Esophagus squamous epithelium (tissue), 5 donors: ENCODE measurements at places on chromosomes 2 and 18. TPM values are rescaled to one million over a fixed set of nuclear protein-coding genes. Genes with fewer than 3 reads are reported as not detected.

DNA sequence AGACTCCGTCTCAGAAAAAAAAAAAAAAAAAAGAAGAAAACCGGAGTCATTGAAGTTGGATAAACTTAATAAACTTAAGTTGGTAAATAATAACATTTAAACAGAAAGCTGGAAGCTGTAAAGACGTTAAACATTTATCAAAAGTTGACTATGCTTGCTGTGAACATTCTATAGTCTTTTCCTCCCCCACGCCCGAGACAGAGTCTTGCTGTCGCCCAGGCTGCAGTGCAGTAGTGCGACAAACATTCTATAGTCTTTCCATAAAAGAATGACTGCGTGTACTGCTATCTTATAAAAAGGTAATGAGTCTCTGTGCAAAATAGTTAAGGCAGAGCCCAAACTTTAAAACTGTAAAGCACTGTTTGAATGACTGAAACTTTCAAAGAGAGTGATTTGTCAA lies 45.2 kb downstream of the PPP4R1 start:
- no peak overlapping the region for H3K4me3 ChIP-seq
- no peak overlapping the region for H3K27ac ChIP-seq
- peaks cover 15% of the 10 kb centered on the region for H3K4me1 ChIP-seq
- DNase-seq: no peak

GRCh38 chr2:67036444-67036843 lies 360.7 kb upstream of the ETAA1 start:
- DNase-seq: no peak
- no peaks in the 10 kb centered on the region for H3K36me3 ChIP-seq
- peak overlapping the region; percentile 24 for H3K27ac ChIP-seq
- H3K27me3 ChIP-seq: peaks cover 6% of the 10 kb centered on the region
- no peaks in the 10 kb centered on the region for H3K4me1 ChIP-seq

- peaks cover 25% of the 10 kb centered on the region for H3K4me1 ChIP-seq
- H3K27ac ChIP-seq: no peak overlapping the region
- H3K36me3 ChIP-seq: no peaks in the 10 kb centered on the region
- no peak for DNase-seq
Observed at GRCh38 chr2:241105641-241106040, 3.6 kb upstream of the MTERF4 start.

Gene ABCA12
- total RNA-seq: 2.8 TPM

DNA sequence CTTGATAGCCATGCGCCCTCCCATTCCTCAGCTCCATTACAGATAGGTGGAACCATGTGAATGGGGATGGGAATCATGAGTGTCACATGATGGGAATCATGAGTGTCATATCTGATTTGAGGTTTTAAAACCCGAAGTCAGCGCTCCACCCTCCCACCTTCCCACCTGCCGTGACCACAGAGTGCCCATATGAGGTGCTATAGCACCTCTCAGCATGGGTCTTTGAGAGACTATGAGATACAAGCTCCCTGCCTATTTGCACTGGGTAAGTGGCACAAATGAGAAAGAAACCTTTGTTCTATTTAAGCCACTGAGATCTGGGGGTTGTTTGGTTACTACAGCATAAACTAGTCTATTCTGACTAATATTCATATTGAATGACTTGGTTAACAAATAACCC lies 78.5 kb upstream of the PTPRM start:
- H3K4me3 ChIP-seq: no peak overlapping the region
- no peaks in the 10 kb centered on the region for H3K4me1 ChIP-seq
- no peaks in the 10 kb centered on the region for H3K36me3 ChIP-seq
- no peak for DNase-seq
- no peak overlapping the region for H3K27ac ChIP-seq

DNA sequence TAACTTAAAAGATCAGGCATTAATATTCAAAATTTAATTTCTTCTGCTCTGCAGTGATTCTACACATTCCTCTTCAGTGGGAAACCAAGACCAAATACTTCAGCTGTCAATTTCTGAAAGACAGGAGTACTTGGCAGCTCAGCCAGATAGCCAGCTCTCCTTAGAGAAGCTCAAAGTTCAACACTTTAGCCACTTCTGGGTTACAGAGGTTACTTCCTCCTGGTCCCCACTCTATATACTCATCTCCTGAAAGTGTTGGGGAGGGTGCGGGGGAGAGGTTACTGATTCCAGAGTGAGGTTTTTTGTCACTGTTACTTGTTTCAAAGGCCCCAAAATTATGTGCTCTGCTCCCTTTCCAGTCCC lies 4.1 kb downstream of the CYTIP start:
- peak overlapping the region; percentile 8 for H3K4me3 ChIP-seq
- no peak for DNase-seq
- H3K4me1 ChIP-seq: no peaks in the 10 kb centered on the region

GRCh38 chr2:34188464-34189303 lies 589.6 kb upstream of the FAM98A start:
- no peaks in the 10 kb centered on the region for H3K4me1 ChIP-seq
- no peaks in the 10 kb centered on the region for H3K27me3 ChIP-seq
- H3K36me3 ChIP-seq: no peaks in the 10 kb centered on the region
- H3K27ac ChIP-seq: no peak overlapping the region

DNA sequence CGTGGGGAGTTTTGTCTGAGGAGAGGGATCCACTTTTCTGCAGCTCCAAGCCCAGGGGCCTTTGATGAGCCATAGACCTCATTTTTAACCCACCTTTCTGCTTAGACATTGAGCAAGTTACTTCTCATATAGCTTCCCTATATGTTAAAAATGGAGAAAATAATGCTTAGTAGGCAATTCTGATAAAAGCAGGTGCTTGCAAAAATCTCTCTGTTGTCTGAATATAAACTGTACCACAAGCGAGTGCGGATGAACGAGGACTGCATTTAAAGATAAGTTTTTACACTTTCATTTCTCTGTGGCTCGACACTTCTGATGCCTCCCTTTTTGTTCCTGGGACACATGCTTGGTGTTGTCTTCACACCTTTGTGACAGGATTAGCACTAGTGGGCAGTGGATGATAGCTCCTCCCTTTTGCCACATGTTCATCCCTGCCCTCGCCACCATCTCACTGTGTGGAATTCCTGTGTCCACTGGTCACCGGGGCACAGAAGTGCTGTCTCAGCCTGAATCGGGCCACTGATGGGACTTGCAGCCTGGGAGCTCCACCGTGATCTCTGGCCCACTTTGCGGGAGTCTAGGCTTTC lies 1.6 kb downstream of the TYMS start:
- peak overlapping the region; percentile 65 for H3K4me3 ChIP-seq
- no peak overlapping the region for H3K27ac ChIP-seq
- DNase-seq: no peak
- peaks cover 5% of the 10 kb centered on the region for H3K4me1 ChIP-seq
- H3K36me3 ChIP-seq: no peaks in the 10 kb centered on the region
- H3K27me3 ChIP-seq: no peaks in the 10 kb centered on the region

DNA sequence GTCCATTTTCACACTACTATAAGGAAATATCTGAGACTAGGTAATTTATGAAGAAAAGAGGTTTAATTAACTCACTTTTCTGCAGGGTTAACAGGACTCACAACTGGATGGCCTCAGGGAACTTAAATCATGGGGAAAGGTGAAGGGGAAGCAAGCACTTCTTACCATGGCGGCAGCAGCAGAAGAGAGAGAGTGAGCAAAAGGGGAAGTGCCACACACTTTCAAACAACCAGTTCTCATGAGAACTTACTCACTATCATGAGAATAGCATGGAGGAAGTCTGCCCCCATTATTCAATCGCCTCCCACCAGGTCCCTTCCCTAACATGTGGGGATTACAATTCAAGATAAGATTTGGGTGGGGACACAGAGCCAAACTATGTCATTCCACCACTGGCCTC lies 55.1 kb upstream of the NETO1 start:
- no peaks in the 10 kb centered on the region for H3K4me1 ChIP-seq
- DNase-seq: no peak
- no peak overlapping the region for H3K27ac ChIP-seq

Gene ACTR1B
- 42.3 TPM for total RNA-seq

DNA sequence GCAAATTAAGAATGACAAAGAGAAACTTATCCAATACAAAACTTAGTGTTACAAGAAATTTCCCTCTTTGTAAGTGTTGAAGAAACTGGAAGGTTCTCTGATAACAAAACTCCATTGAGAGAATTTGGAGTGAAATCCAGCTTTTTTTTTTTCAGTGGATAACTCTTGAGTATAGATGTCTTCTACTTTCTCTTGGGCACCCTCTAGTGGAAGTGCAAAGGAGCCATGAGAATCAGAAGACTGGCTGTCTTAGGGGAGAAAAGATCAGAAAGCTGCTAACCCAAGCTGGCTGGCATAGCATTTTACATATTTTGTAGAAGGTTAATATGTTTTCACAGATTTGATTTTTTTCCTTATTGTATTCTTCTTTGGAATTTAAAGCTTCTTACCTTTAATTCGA lies 138.8 kb upstream of the SATB2 start:
- no peaks in the 10 kb centered on the region for H3K27me3 ChIP-seq
- H3K27ac ChIP-seq: no peak overlapping the region
- DNase-seq: no peak
- H3K4me1 ChIP-seq: no peaks in the 10 kb centered on the region

DNA sequence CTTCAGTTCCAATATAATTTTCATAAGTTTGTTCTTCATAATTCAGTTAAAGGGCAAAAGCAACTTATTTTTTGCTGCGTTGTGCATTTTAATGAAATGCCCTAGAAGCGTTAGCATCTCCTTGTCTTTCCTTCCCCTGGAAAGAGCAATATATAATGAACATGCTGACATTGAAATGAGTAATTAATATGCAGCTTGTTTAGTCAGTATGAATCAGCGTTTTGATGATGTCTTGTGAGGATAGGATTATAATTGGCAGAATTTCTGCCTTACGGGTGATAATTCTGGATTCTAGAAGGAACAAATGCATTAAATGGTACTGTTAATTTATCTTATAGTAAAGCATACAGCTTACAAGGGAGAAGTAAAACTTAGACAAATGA lies 152.3 kb upstream of the MMADHC start:
- H3K27ac ChIP-seq: no peak overlapping the region
- no peaks in the 10 kb centered on the region for H3K27me3 ChIP-seq
- no peak for DNase-seq
- H3K4me3 ChIP-seq: no peak overlapping the region
- H3K36me3 ChIP-seq: no peaks in the 10 kb centered on the region
- H3K4me1 ChIP-seq: peaks cover 8% of the 10 kb centered on the region

DNA sequence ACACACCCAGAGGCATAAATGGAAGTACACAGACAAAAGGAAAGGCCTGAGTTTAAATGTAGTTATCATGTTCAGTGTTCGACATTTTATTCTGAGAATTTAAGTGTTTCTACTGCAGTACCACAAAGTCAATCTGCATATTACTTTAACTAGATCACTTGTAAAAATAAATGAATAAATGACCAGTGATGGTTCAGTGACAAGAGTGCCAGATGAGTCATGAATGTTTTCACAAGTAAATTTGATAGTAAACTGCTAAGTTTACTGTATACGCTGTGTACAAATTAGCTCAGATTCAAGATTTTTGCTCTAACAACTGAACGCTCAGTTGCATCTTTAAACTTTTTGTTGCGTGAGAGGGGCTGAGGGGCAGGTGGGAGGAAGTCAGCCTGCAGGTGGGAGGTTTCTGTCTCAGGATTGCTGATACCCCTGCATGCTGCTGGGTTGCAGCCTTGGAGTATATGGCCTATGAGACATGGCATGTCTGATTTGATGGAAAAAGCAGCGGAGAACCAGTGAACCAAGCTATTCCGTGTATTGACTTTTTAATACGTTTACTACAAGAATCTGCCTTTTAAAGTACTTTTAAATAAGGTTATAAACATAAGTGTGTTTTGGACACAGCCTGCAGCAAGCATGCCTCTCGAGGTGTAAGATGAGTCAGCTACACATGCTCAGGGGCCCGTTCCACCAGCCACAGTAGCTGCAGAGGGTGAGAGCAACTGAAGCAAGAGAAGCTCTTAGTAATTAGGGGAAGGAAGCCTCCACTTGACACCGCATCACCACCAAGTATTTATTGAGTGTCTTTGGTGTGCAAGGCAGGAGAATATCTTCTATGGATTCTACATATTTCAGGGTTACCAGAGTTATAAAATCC lies 245.1 kb downstream of the NEDD4L start:
- no peak for DNase-seq
- no peak overlapping the region for H3K4me3 ChIP-seq
- H3K4me1 ChIP-seq: peaks cover 47% of the 10 kb centered on the region
- H3K36me3 ChIP-seq: no peaks in the 10 kb centered on the region
- no peak overlapping the region for H3K27ac ChIP-seq

DNA sequence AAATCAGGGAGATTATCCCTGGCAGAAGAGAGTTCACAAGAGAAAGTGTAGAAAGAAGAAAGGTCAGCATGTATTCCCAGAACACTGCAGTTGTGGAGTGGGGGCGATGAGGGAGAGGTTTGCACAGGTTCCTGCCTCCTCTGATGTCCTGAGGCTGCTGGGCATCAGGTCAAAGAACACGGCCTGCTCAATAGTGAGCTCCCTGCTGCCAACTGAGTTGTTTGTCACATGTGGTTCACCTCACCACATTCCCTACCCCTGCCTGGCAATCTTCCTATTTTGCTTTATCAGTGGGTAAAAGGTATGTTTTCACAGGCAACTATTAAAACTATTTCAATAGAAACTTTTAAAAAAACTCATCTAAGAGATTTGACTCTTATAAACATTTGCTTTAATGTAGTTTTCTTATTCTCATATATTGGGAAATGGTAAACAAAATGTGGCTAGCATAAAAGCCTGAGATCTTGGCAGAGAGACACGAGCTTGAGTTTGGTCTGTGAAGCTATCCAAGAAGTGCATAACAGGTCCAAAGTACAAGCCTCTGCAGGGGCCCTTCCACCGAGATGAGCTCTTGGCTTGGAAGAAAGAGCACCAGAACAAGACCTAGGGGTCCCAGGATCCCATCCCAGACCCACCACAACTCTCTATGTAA lies 123.9 kb upstream of the SRD5A2 start:
- H3K4me1 ChIP-seq: no peaks in the 10 kb centered on the region
- no peak for DNase-seq
- no peaks in the 10 kb centered on the region for H3K27me3 ChIP-seq
- no peak overlapping the region for H3K27ac ChIP-seq
- H3K36me3 ChIP-seq: no peaks in the 10 kb centered on the region

GRCh38 chr2:151900331-151900730 lies 72.1 kb upstream of the ARL5A start:
- DNase-seq: no peak
- peaks cover 11% of the 10 kb centered on the region for H3K4me1 ChIP-seq
- no peaks in the 10 kb centered on the region for H3K27me3 ChIP-seq
- no peaks in the 10 kb centered on the region for H3K36me3 ChIP-seq

Gene CYTIP
- total RNA-seq: 3.2 TPM

- DNase-seq: no peak
- H3K4me3 ChIP-seq: no peak overlapping the region
- H3K36me3 ChIP-seq: no peaks in the 10 kb centered on the region
- peak overlapping the region; percentile 83 for H3K27ac ChIP-seq
Observed at GRCh38 chr2:101111262-101111838, 39.8 kb downstream of the TBC1D8 start.

DNA sequence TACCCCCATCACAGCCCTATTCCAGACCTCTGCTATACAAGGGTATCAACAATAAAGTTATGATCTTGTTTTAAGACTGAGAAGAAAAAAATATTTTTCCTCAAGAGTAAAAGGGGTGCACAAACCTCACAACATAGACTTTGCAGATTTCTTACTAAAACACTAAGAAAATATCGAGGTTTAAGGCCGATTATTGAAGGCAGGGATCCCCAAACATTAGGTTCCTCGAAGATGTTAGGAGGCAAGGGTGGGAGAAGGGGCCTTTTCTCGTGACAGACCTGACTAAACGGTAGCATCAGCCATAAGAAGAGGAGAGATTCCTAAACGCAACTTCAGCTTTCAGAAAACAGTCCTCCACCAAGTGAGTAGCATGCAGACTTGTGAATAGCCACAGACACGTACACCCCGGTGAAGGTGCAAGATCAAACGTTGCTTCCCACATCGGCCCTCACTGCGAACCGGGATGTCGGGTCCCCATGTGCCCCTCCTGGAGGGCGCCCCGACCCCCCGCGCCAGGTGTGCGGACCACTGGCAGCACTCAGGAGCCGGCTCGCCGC lies 678 bp downstream of the PIAS2 start:
- H3K27me3 ChIP-seq: no peaks in the 10 kb centered on the region
- H3K4me3 ChIP-seq: peak overlapping the region; percentile 83
- H3K4me1 ChIP-seq: peaks cover 35% of the 10 kb centered on the region
- DNase-seq: no peak
